ENCODE measurements at places on chromosomes 6 and 20.

- no peak for DNase-seq
Observed at GRCh38 chr6:38625217-38625616, 14.5 kb downstream of the BTBD9 start.

DNA sequence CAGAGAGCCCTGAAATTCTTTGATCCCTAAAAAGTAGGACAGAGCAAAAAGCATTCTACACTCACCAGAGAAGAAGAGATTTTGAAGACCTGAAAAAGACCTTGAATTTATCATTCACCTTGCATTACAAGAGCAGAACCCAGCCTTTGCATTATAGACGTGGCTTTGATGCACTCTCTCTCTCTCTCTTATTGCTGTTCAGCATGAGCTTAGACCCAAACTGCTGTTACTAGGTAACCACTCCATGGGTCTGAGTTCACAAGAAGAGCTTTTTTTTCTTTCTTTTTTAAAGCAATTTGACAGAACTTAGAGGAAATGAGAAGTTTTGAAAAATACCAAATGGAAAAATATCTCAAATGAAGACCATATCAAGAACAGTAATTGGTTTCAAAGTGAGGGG, 44.4 kb downstream of the COL9A1 start:
- no peak for DNase-seq

- DNase-seq, result no peak
Observed at GRCh38 chr6:121142093-121142492, 192.2 kb downstream of the TBC1D32 start.

- DNase-seq, result no peak
Observed at GRCh38 chr6:117381749-117382148, 44.0 kb downstream of the ROS1 start.
